HL-60 (cell line): ENCODE measurements at places on chromosomes 4 and X.

GRCh38 chr4:127844601-127845116 is 36.0 kb upstream of the PLK4 start:
- no peak for DNase-seq

DNA sequence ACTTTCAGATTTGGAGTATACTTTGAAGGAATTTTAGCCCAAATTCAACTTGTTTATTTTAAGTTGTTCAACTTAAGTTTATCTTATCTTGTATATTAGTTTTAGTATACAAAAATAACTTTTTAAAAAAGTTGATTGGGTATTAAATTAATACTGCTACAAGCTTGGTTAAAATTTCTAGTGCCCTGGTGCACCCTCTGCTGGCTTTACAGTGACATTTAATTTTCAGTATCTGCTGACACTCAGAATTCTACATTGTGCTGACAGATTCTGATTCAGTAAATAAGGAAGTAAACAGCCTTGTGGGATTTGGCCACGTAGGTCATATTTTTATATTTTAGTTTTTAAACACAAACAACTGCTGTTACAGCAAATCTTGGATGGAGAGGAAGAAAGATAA is 2.9 kb downstream of the EDA start:
- no peak for DNase-seq

DNA sequence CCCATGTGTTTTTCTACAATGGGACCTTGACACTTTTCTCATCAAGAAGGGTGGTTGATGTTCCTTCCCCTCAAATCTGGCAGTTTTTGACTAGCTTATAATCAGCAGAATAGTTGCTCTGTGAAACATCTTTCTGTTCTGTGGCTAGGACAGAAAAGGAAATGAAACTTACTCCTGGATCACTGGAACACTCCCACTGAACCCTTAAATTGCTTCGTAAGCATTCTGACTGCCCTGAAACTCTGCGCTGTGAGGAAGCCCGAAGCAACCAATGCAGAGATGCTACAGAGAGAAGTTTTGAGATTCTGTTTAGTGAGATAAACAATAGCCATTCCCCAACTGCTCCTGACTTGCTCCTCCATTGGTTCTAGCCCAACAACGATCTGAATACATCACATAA is 602.2 kb downstream of the CENPC start:
- DNase-seq = no peak

DNA sequence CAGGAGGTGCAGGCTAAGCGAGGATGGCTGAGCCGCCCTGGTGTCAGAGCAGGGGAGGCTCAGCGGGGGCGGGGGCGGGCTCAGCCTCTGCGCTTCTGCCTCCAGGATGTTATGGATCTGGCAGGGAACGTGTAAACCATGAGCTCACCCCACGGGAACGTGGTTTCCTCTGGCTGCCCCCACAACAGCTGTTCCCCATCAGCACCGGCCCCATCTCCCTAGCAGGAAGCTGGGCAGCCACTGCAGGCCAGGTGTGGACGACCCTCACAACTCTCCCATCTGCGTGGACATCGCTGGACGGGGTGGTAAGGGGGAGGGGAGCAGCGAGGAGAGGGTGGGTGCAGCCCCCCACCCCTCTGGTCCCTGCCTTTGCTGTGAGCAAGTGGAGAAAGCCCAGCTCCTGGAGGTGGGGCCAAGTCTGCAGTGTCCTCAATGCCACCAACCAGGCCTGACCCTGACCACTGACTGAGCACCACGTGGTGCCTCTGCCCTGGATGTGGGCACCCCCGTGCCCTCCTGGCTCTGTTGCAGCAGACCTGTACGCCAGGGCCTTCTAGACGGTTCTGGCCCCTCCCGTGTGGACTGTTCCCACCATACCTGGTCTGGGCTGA is 28.1 kb upstream of the SPON2 start:
- DNase-seq = peak; percentile 36

DNA sequence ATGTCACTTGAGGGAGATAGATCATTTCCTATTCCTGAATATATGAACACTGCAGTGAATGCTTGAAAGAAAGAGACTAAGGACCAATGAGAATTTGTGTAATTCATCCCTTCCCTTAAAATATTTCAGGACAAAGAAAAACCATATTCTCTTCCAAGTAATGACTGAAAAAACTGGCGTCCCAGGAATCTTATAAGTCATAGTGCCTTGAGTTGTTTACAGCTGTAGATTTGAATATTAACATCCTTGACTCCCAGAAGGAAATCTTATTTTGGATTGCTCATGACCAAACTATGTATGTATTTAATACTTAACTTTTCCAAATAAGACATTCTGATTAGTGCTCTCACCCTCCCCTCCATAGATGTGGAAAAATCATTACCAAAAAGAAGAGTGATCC is 55.5 kb downstream of the CLDN22 start:
- no peak for DNase-seq

GRCh38 chr4:16890651-16891050 is 7.8 kb downstream of the LDB2 start:
- DNase-seq = no peak

DNA sequence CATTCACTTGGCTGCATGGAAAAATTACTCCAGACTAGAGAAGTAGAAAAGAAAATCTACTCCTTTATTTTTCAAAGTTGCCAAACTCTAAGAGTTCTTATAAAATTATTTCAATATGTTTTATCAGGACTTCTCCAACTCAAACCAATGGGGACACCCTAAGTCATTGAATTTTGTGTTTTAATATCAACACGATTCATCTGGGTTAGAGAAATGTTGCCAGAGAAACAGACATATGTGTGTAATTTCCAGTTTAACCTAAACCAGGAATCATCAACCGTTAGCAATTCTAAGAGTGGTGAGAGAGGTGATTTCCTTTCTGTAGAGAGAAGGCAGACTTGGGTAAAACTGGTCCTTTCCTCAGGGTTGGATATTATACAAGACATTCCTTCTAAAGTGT is 291.8 kb downstream of the LDB2 start:
- DNase-seq = no peak

DNA sequence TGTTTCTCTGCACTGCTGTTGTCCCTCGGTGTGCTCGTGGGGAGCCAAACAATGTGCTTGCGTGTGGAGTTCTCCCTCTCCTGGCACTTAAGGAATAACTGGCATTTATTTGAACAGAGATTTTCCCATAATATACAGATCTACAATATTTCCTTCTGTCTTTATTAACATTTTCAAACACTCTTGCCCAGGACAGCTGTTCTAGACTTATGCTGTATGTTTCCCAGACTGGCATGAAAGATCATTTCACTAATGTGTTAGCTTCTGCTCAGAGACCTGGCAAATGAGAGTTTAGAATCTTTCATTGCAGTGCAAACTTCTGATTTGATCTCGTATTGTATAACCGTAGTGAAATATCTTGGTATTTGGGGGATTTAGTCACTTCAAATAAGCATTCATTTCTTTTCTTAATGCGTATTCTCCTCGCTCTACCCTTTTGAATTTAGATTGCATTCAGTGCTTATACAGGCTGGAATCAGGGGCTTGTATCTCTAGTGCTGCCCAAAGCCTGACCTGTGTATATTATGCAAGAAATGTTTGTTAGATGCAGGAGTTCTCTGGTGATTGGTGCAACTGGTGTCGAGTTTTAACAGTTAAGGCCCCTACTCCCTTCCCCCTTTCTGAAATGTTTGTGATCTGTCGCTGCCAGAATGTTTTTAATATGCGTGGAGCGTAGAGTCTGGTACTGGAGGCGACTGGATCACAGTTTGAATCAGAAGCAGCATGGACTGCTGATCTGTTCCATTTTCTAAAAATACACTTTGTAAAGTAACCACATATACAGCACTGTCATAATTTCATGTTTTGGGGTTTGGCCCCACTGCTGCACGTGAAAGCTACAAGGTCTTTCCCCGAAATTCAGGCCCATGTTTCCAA is 326.3 kb downstream of the ARHGAP10 start:
- DNase-seq = no peak

- DNase-seq = peak; percentile 74
Measured at GRCh38 chrX:12901486-12901885, 4.9 kb upstream of the TLR8 start.

- no peak for DNase-seq
Measured at GRCh38 chr4:123966990-123967769, 570.6 kb downstream of the SPRY1 start.

DNA sequence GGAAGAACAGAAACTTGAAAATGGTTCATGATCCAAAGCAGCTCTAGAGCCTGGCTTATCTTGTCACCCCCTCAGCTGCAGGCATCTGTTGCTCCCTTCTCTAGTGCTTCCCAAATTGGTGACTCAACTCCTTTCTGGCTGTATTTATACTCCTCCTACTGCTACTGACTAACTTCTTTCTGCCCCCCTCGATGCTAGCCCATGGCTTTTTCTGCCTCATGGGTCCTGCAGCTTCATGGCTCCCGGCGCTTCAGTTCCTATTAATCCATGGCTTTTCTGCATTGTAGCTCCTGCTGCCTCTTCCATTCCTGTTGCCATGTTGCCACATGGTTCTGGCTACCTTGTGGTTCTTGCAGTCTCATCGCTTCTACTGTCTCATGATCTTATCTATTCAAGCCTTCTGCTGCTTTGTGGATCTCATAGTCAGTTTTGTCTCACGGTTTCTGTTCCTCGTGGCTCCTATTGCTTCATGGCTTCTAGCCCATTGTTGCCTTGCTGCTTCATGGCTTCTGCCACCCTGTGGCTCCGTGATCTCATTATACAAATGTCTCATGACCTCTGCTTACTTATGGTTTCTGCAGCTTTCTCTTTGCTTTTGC is 48.1 kb downstream of the SMC1A start:
- DNase-seq = peak; percentile 55

GRCh38 chr4:10461091-10461849 is 4.0 kb upstream of the ZNF518B start:
- peak; percentile 40 for DNase-seq

DNA sequence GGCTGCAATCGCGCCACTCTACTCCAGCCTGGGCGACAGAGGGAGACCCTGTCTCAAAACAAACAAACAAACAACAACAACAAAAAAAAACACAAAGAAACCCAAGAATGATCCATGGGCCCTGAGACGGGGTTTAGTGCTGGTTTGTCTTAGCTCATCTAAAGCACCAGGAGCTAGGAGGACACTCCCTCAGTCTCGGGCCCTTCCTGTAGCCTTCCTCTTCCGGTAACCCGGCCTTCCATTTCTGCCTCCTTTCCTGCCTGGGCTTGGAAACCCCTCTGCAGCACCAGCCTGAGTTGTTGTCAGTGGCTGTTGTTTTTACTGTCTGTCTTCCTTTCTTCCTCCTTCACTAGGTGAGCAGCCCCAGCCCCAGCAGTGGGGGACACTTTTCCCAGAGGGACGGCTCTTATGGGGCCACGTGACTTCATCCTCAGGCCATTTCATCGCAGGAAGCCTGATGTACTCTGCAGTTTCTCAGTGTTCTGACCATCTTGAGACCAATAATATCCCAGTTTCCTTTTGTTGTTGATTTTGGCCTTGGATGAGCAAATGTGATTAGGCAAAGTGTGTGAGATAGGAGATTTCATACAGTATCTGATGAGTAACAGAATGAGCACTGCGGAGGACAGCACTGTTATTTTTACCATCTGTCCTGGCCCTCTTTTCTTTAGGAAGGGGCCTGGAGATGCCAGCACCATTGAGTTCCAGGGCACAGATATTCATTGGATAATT is 90.1 kb downstream of the ANAPC4 start:
- DNase-seq = no peak

GRCh38 chrX:101108284-101108683 is 10.3 kb downstream of the CENPI start:
- no peak for DNase-seq
